ENCODE measurements at places on chromosomes 6 and 20.

DNA sequence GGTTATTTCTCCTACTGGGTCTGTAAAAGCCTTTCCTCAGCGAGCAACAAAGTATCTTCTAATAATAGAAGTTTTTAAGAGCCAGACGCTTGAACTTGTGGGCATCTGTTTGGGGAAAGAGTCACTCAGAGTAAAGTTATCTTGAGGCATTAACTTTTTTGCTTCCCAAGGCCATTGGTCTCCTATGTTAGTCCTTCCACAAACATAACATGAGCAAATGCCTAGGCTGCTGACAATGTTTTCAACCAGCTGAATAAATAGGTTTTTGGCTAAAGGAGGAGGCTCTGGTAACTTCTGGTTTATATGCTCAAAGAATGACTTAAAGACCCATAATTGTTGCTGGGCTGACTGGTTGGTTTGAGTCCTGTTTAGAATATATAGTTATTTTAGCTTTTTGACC is 213.5 kb upstream of the SYNCRIP start:
- DNase-seq, result no peak

DNA sequence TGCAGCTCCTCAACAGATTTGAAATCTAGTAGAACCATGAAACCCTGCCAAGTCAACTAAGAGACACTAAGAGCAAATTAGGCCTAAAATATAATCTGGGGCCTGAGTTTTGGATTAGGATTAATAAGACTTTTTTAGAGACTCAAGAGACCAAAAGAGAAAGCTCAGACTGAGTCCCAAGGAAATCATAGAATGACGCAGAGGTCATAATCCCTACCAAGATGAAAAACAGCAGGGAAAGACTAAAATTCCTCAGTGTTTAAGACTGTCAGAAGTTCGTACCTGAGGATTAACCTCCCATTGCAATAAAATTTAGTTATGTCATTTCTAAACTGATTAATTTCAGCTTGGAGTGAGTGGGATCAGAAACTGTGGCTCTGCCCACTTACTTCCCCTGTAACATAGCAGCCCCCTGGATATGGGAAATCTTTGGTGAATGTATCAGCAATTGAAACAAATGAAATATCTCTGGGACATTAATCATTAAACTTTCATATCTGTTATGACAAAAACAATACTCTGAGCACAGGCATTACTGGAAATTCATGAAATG is 200.3 kb downstream of the EDN1 start:
- no peak for DNase-seq

GRCh38 chr6:102761872-102762271 is 1368.4 kb downstream of the GRIK2 start:
- no peak for DNase-seq

DNA sequence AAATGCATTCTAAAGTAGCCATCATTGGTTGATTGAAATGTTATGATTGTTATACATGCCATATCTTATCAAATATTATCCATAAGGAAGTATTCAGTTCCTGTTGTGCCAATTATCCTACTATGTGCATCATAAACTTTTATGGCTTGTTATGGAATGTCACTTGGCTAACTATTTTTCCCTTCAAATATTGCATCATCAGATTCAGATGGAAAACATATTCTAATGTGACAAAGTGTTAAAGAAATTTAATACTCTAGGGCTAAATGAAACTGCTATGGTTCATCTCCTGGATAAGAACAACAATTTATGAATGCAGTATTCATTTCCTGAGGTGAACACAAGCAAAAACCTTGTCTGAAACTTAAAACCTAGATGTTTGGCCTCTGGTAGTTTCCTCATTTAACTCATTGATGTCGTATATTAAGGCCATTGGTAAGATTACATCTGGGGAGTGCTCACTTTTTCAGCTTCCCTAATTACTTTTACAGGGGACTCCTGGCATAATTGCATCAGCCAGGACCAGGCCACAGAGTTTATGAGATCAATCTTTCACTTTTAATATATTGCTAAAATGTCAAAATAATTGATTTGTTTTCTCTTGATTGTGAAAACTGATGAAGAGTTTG is 134.9 kb upstream of the CEP162 start:
- DNase-seq, result no peak

DNA sequence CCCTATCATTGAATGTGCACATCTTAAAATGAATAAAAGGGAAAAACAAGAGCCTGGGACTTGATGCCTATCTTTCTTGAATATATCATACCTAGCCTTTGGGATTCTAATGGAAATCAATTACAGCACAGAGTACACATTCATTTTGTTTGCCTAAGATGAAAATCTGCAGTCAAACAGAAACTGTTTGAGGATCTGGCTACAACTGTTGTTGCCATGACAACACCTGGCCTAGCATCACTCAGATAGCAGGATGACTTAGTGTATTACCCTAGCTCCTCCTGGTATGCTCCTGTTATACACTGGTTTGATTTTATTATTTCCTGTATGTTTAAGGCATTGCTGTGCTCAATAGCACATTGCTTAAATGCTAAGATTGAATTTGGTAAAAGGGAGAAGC is 71.5 kb upstream of the LAMP5 start:
- DNase-seq, result no peak

GRCh38 chr6:154187714-154188113 is 148.7 kb downstream of the OPRM1 start:
- no peak for DNase-seq

DNA sequence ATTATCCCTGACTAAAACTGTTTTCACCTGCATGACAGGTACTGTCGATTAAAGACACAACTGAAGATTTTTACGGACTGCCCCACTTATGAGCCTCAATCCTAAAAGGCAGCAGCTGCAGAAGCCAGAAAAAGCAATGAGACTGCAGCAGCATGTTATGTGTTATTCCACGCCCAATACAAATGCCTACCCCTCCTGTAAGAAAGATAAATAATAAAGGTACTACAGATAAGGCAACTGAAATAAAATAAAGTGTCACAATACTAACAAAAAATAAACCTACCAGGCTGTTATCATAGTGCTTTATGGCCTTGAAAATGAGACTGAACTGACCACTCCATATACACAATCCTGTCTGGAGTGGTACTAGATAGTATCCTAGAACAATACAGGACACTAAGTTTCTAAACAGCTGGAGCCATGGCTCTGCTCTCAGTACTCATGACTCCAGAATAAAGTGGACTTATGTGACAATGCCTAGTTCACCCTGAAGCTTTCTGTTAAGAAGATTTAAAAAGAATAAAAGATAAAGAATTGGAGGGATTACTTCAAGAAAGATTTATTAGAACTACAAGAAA is 9.5 kb downstream of the BCLAF1 start:
- DNase-seq, result no peak

GRCh38 chr20:57476084-57476526 is 48.8 kb downstream of the CTCFL start:
- DNase-seq, result no peak

DNA sequence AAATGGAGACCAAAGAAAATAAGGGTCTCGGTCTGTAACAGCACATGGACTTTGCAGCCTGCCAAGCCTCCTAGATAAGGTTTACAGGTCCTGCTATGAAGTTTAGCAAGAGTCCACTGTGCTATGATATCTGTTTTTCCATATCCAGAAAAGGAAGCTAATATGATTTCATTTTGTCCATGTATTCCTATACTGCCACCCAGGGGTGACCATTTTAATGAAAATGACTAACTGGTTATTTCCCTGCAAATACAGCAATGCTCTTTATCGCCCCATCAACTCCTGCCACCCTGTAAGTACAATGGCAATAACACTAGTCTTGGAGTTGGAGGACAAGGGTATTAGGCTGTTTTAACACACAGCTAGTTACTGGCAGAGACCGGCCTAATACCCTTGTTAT is 115.2 kb upstream of the GLP1R start:
- no peak for DNase-seq

DNA sequence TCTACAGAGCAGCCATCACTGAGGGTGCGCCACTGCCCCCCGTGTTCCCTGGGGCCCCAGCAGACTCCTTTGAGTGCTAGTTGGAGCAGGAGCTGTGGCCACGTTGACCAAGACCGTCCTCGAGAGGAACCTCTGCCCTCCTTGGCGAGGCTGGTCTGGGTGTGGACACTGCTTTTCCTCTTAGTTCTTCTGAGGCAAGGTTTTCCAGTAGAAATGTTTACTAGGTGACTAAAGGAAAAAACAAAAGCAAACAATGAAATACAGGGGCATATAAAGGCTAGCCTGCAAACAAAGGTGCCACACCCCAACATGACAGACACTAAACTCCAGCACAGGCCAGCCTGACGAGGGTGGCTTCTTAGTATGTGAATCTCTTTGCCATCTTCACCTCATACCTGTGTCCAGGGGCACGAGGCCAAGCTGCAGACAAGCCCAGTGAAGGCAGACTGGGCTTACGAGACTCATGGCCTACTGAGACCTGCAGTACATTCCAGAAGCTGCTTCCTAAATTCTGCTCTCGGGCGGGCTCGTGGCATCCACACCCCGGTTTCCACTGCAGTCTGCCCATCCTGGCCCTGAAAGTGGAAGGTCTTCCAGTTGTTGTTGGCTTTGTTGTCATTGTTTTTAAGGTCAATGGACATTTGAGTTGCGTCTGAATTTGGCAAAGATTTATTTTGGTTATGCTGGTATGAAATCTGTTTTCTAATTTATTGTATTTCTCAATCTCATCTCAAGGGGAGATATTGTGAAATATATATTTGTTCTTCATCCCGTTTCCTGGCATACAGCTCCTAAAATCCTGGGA is 39.2 kb downstream of the FAM50B start:
- DNase-seq, result no peak

DNA sequence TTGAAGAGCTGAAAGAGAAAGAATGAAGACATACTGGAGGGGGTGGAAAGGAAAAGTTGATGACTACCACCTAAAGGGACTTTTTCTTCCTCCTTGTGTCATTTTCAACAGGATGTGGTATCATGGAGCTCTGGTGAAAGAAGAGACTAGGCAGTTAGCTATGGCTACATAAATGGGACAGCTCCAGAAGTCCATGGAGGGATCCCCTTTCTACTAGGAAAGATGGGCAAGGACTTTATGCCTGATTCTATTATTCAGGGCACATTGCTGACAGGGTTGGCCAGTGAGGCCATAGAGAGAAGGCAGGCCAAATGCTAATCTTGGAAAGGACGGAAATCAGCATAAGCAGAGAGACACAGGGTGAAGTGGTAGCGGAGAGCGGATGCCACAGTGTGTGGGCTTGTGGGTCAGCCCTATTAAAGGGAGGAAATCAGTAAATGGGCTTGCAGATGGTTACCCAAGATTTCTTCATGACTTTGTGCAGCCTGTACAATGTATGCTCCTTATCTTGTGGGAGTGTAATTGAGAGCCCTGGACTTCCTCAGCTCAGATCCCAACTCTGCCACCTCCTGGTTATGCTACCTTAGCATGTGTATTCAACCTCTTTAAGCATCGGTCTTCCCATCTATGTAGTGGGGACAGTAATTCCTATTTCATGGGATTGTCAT is 77.4 kb upstream of the TMEM170B start:
- DNase-seq, result no peak

DNA sequence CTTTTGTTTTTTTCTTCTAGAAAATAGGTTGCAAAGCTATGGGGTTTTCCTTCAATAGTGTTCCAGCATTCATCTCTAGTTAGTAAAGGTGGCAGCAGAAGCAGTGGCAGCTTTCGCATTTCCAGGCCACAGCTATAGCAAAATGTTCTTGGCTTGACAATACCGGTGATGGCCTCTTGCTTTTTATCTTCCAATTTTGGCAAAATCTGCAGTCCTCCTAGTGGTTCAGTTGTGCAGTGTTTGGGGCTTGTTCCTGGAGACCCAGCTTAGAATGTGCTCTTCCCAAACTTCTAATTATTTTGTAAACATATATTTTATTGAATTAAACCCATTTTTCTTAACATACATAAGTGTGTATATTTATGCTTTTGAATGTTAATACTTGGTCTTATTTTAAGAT is 370.6 kb upstream of the MAN1A1 start:
- DNase-seq, result no peak

DNA sequence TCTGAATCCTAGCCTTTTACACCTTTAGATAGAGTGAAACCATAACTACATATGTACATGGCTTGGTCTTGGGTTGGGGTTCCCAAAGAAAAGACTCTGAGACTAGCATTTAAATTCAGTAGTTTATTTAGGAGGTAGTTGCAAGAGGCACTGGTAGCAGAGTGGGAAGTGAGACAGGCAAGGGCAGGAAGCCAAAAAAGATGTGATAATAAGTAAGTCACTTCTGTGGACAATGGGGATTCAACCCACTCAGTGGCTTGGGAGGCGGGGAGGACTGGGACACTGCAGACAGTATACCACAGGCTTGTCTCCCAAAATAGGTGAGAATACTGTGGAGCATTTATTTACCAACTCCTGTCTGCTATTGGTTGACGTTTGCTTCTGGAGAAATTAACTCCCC is 131.9 kb downstream of the SLC24A3 start:
- DNase-seq, result no peak

DNA sequence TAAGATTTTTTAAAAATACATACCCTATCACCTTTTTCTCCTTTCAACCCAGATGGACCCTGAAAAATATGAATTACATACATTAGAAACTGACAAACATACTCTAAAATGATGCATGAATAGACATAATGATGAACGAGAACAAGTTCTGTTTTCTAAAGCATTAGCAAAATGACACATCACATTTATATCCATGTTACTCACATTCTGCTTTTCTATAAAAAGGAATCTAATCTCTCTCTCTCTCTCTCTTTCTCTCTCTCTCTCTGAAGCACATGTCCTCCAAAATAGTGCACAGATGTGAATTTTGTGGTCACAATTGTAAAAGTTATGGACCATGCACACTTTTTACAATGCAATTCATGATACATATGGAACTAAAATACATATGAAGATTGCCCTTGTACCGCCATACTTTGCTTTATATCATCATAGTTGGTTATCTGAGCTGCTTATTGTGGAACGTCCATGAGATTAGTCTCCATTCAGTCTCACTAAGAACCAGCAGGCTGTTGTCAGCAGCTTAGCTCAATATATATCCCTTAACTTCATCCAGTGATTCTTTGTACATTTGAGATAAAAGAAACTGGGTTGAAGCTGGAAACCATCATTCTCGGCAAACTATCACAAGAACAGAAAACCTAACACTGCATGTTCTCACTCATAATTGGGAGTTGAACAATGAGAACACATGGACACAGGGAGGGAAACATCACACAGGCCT is 114.2 kb downstream of the COL12A1 start:
- DNase-seq, result no peak

GRCh38 chr20:49415005-49415667 is 67.3 kb downstream of the KCNB1 start:
- no peak for DNase-seq

- DNase-seq, result no peak
Measured at GRCh38 chr20:51346686-51347485, 195.6 kb downstream of the NFATC2 start.

GRCh38 chr6:139027620-139028182 is 844 bp upstream of the ABRACL start:
- no peak for DNase-seq

DNA sequence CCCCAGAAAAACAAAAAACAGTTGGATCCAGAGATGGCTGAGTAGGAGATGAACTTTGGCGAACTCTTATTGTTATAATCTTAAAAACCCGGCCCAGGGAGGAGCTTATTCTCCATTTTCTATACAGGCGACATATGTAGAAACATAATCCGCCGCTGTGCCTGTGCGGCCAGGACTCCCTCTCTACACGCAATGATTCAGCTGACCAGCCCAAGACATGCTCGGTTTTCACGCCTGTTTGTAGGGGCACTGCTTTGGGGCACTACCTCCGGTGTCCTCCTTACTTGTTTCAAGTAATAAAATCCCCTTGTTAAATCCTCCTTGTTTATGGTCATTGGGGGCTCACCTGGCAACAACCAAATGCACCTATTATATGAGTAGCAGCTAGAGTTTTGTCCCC is 89.9 kb downstream of the SEL1L2 start:
- DNase-seq, result no peak

Data from activated CD4-positive, alpha-beta T cell treated with anti-CD3 and anti-CD28 coated beads for 1 hour (primary cell).